ENCODE measurements at places on chromosomes 2 and 18.

DNA sequence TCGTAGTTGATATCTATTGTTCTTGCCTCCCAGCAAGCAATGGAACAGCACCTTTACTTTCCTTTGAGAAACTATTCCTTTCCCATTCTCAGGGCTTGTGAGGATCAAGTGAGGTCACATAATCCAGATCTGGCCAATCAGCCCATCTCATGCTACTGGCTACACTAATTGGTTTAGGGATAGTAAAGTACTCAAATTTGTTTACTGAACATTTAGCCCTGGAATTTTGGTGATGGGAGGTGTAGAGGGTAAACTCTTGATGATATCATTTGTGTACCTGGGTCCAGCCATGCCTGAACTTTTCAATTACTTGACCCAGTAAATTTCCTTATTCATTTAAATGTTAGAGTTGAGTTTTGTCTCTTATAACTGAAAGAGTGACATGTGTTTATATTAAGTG is 195.8 kb upstream of the TNP1 start:
- no peak for DNase-seq

DNA sequence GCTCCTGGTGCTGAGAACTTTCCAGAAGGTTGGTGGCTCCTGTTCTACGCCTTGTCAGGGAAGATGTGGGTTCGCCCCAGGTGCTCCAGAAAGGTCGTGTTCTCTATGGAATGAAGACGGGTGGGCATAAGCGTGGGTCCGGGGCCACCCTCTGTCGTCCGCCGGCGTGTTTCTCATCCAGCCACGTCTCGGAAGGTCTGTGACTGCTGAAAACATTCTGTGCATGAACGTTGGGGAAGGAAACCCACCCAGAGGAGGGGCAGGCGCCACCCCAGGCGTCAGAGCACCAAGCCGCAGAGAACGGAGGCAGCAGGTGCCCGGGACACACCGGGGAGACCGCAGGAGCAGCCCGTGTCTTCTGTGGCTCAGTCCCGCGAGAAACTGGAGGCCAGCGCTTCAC is 118.2 kb downstream of the RTP5 start:
- no peak for DNase-seq

GRCh38 chr2:237471438-237472186 is 15.4 kb upstream of the MLPH start:
- DNase-seq: no peak

GRCh38 chr2:15993232-15993610 is 52.9 kb downstream of the MYCN start:
- no peak for DNase-seq

GRCh38 chr2:166375736-166376487 is at the start of gene SCN9A:
SCN9A (minus strand) TSS chr2:166375944; CDS start chr2:166311756, 64,188 bp downstream.
- DNase-seq: peak; percentile 14

GRCh38 chr18:72808680-72809079 is 59.1 kb downstream of the NETO1 start:
- DNase-seq: peak; percentile 8

- no peak for DNase-seq
Measured at GRCh38 chr2:7609556-7609955, 692.3 kb downstream of the RNF144A start.

GRCh38 chr18:57209713-57210106 is 62.8 kb downstream of the BOD1L2 start:
- no peak for DNase-seq

DNA sequence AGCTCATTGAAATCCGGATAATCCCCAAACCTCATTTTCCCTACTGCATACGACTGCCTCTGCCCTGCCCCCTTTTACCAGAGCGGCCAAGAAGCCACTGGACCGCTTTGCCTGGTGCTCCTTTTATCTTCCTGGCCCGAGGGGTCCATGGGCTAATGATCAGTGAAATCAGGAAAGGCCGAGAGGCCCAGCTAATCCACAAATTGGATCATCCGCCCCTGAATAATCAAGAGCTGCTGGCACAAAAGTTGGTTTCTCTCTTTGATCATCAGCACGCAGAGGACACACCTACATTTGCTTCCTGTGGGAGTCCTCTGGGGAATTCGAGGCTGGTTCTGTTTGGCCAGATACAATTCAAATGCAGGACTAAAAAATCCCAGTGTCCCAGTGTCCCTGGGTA is 144.5 kb downstream of the INSIG2 start:
- DNase-seq: no peak

DNA sequence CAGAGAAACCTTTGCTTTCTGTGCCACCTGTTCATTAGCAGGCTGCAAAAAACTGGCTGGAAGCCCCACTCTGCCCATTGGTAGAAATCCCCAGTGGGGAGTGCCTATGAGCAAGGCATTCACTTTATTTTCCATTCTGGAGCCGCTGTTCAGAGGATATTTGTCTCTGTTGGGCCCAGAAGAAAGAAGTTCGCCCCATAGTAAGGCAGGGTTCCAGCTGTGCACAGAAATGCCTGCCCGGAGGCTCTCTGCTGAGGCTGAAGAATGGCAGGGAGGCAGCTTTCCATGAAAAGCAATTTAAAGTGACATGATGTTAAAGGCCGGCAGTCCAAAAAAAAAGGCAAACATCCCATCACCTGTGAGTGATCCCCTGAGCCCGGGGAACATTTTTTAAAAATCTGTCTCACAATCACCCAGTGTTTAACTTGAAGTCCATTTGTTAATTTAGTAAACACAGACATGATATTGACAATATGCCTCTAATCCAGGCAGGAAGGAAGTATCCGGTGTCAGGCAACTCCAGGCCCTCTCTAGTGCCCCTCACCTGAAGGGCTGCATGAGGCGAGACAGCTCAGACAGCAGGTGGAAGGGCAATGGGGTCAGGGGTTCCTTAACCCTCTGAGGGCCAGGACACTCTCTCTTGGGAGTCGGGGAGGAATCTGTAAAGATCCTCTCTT is 265.1 kb upstream of the SIX2 start:
- DNase-seq: no peak

DNA sequence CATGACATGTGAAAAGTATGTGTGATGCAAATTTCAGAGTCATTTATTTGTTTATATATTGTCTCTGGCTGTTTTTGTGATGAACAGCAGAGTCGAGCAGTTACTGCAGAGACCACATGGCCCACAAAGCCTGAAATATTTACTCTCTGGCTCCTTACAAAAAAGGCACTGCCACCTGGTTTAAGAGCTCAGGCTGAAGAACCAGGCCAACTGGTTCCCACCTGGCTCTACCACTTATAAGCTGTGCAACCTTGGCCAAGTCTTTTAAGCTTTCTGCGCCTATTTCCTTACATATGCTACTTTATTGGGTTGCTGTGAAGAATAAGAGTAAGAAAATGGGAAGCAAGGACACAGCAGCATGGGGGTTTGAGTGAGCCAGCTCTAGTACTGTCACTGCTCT is 207.6 kb downstream of the L3MBTL4 start:
- no peak for DNase-seq
